CD8-positive, alpha-beta T cell (primary cell): ENCODE measurements at places on chromosomes 7 and 10. TPM values are rescaled to one million over a fixed set of nuclear protein-coding genes. Genes with fewer than 3 reads are reported as not detected.

DNA sequence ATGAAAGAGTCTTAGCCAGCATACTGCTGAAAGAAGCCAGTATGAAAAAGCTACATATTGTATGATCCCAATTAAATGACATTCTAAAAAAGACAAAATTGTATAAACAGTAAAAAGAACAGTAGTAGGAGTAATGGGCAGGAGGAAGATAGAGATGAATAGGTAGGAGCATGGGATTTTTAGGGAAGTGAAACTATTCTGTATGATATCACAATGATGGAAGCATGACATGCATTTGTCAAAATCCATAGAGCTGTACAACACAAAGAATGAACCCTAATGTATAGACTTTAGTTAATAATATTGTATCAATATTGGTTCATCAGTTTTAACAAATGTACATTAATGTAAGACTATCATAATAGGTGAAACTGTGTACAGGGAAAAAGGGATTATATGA, 147.9 kb downstream of the IMMP2L start:
- DNase-seq, result no peak

GRCh38 chr7:24842449-24843241, 85.4 kb upstream of the GSDME start:
- DNase-seq, result no peak

DNA sequence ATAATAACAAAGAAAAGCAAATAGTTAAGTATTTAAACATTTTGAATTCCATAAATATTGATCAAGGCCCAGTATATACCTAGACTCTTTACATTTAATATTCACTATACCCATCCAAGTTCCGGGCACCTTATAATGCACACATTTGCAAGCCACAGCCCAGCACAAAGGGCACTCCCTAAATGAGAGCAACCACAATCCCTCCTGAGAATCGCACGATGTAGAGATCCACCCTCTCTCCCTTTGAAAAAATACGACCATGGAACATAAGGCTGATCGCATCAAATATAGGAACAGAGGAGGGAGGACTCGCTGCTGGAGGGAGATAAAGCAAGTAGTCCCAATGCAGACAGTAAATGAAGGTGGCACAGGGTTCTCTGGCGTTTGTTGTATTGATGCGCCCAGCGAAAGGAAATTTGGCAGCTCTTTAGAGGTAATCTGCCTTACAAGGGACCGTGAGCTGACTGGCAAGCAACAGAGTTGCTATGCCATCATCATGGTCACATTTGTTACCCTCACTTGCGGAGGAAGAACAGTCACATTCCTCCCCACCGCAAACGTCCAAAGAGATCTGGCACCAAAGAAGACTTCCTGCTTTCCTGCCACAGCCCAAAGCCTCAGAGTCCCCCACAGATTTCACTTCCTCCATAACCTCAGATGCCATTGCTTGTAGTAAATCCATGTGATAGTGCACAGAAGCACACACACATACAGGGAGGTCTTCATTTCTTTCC, 16.1 kb upstream of the TAS2R40 start:
- DNase-seq, result peak; percentile 29

DNA sequence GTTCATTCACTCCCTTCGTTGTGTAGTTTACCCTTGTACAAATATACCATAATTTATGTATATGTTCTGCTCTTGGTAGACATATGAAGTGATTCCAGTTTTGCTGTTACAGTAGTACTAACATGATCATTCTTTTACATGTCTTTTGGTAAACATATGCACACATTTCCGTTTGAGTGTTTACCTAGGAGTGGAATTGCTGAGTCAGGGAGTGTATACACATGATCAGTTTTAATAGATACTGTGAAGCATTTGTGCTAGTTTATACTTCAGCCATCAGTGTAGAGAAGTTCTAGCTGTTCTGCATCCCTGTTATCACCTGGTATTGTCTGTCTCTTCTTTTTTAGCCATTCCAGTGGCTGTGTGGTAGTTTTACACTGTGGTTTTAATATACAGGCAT, 34.5 kb upstream of the CYP26C1 start:
- DNase-seq, result no peak

The ADIRF gene
- total RNA-seq, result not detected
